ENCODE measurements at places on chromosomes 13 and 19.

GRCh38 chr19:33306853-33307792 lies 4.8 kb upstream of the CEBPA start:
- no peak for DNase-seq

DNA sequence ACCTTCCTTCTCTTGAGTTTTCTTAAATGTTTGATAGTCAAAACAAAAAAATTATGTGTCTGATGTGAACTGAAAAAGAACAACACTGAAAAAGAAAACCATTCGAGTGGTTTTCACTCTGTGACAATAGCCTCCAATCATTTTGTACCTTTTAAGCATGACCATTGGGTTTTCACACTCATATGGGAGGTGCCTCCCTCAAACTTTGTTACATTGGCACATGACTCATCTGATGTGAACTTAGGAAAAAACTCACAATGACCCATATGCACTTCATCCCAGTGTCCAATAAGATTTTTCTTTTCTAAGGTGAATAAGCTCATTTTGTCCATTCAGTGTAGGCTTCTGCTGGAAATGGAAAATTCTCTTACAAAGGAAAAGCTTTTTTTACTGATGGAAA lies 66.6 kb upstream of the XPO4 start:
- no peak for DNase-seq

GRCh38 chr19:8459520-8460270 lies 14.9 kb downstream of the HNRNPM start:
- no peak for DNase-seq

DNA sequence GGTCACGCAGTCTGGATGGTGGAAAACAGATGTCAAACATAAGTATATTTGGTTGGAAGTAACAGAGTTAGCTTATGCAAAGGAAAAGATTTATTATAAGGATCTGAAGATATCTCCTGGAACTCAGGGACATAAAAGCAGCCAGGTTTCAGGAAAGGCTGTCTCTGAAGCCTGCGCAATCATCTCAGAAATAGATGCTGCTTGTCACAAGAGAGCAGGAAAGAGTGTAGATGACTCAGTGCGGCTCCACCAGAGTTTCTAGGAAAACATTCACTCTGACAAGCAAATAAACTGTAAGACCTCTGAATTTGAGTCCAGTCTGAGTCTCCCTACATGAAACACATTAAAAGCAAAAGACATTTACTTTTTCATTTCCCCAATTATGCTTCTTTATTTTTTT lies 220.4 kb upstream of the HTR2A start:
- peak; percentile 17 for DNase-seq

DNA sequence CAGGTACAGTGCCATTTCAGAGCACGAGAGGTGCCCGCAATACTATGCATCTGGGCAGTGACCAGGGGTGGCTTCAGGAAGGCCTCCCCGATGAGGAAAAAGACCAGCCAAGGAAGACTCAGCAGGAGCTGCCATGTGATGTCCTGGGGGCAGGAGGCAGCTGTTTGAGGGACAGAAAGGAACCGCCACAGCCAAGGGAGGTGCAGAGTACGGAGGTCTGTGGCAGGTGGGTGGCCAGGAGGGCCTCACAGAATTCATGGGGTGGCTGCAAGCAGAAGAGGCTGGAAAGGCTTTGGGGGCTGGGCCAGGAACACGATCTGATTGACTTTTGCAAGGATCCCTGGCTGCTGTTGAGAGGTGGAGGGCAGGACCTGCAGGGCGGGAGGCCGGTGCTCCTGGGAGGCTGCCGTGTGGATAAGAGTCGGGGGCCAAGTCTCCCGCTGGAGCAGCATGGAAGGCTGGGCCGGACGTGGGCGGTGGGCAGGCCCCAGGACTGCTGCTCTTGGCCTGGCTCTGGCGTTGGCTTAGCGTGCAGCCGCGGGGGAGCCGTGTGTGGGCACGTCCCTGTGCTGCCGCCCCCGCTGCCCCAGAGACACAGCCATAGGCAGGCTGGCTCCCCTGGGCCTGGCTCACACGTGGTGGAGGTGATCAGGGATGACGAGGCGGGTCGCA lies 29.1 kb downstream of the CEBPA start:
- no peak for DNase-seq

- no peak for DNase-seq
Measured at GRCh38 chr13:45490068-45490467, 25.3 kb downstream of the COG3 start.

- no peak for DNase-seq
Measured at GRCh38 chr19:18435178-18435841, 2.6 kb downstream of the ISYNA1 start.

DNA sequence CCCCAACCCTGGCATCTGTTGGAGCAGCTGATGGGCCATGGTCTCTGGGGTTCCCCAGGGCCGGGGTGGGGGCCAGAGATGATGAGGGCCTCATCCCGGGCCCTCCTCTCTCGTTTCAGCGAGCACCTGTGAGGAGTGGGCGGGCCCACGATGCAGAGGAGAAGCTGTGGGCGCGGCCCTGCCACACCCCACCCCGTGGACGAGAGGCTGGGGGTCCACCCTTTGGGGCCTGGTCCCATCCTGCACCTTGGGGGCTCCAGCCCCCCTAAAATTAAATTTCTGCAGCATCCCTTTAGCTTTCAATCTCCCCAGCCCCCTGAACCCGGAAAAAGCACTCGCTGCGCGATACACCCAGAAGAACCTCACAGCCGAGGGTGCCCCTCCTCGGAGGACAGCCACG lies 5.6 kb downstream of the HMG20B start:
- DNase-seq, result no peak

GRCh38 chr13:112060282-112060830 lies 6.6 kb upstream of the SOX1 start:
- no peak for DNase-seq

- no peak for DNase-seq
Measured at GRCh38 chr13:73479351-73479750, 420.5 kb downstream of the KLF5 start.

DNA sequence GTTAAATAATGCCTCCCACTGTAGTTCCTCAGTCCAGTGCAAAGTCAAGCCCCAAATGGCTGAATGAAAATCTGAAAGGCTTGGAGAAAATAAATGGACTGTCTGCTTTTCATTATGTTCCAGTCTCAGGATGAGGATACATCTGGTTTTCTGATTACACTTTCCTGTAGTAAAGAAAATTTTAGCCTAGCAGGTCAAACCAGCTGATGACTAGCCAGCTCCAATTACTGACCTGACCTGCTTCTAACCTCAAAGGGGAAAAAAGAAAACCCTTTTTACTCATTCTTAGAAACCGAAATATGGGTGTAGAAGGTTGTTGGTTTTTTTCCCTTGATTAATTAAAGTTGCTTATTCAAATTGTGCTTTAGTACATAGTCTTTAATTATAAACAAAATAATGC lies 418.4 kb downstream of the EFNB2 start:
- DNase-seq, result peak; percentile 40

DNA sequence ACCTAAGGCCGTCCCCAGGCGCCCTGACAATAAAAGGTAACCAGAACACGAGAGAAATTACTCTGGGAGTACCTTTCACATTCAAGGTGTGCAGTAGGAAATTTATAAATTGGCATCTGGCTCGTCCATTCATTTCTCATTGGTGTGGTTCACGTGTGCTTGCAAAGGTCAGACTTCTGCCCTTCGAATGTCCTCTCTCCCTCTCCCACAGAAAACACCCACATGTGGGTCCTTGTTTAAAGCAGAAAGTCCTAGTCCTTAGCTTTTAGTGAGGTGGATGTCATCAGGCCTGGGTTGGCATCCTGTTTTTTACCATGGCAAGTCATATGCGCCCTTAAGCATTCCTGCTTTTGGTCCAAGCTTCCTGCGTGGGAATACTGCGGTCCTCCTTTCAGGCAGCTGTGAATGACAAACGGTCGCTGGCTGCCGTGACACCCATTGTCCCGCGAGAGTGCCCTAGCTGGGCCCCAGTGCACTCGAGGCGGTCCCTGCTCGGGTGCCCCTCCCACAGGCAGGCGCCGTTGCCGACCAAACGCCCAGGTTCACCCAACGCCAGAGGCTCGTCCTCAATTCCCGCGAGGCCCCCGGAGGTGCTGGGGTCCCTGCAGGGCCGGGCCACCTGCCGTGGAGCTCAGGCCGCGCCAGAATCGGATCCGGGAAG lies at the start of gene NUDT19:
TSS of gene NUDT19 (plus strand) at position 531 of the 661 bp plus-strand sequence. CDS start 140 bp downstream, outside the sequence.
- DNase-seq, result no peak

DNA sequence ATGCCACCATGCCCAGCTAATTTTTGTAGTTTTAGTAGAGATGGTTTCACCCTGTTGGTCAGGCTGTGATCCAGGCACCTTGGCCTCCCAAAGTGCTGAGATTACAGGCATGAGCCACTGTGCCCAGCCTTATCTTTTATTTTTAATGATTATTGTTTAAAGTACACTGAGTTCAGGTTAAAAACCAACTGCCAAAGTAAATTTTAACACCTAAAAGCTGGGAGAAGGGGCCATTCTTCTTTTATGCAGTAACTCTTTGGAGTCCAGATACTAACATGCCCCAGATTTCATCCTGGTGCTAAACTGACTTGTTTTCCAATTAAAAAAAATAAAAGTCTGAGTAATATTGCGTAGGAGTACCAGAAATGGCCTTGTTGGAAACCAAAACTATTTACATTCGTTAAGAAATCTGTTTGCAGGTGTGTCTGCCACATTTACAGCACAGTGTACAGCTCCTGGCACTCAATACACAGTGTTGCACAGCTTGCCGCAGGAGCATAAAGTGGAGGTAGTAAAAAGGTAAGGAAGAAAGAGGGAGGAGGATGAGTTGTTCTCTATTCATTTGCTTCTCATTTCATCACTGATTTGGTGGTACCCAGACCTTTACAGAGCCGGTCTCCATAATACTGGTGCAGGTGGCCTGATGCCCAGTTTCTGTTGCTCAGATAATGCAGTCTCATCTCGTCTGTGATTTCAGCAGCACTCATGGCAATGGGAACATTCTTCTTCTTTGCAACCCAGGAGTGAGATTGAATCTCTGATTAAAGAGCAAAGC lies 108.9 kb downstream of the PCCA start:
- DNase-seq, result no peak

DNA sequence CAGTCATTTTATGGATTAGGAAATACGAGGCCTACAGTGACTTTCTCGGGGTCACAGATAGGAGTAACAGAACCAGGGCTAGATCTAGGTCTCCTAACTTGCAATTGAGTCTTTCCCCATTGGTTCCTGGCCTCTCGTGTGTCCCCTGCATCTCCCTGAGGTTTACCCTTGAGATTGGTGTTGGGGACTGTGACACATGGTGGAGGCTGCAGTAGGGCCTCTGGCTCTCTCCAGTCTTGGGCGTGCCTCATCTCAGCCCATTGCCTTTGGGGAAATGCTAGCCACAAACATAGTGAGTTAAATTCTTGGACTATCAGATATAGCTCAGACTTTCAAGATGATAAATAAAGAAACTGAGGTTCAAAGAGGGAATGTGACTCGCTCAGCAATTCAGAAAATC lies 212.1 kb downstream of the KCNRG start:
- no peak for DNase-seq

DNA sequence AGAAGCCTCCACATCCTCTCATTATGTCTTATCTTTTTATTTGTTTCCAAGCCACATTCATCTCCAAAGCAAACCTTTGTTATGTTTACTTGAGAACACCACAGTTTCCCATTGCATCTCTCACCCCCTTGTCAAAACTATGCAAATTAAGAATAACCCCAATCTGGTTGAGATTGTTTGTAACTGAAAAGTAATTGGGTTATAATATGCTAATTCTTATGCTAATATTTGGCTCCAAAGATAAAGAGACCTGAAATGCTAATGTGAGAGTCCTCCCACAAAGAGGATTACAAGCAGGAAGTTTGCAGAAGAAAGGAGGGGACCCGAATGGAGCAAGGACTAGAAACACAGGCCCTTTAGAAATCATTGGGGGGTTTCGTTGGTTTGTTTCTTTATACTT lies 92.9 kb upstream of the UBL3 start:
- no peak for DNase-seq

DNA sequence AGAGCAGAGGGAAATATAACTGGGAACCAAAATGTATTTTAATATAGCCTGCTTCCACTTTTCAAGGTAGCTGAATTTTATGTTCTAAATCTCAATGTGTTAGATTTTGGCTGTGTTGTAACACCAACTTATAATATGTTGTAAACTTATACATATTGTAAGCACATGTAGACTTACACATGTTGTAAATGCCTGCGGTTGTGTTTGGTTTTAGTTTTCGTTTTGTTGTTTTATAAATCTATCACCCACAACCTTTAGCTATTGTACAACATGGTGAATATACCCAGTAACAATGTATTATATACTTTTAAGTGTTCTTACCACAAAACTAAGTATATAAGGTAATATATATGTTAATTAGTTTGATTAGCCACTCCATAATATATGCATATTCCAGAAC lies 15.6 kb downstream of the KCTD4 start:
- DNase-seq, result no peak

- DNase-seq, result no peak
Measured at GRCh38 chr13:78182813-78183212, 264.2 kb upstream of the EDNRB start.

DNA sequence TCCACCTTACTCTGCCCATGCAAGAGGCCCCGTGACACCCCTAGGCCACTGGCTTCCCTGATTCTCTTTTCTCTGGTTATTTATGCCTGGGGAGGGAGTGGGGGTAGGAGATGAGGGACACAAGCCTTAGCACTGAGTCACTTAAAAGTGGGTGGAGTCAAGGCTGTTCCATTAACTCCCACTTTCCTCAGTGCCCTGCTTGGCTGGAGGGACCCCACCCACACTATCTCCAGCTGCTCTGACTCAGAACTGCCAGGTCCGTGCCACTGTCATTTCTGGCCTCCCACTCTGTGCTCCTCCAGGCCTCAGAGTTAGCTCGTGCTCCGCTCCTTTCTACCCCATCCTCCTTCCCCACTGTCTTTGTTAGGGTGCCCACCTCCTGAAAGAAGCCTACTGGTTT lies 113.4 kb upstream of the UQCRFS1 start:
- no peak for DNase-seq

GRCh38 chr19:7833225-7834099 lies 3.4 kb downstream of the EVI5L start:
- DNase-seq, result no peak

GRCh38 chr19:19279062-19279612 lies 6.0 kb upstream of the TM6SF2 start:
- no peak for DNase-seq

DNA sequence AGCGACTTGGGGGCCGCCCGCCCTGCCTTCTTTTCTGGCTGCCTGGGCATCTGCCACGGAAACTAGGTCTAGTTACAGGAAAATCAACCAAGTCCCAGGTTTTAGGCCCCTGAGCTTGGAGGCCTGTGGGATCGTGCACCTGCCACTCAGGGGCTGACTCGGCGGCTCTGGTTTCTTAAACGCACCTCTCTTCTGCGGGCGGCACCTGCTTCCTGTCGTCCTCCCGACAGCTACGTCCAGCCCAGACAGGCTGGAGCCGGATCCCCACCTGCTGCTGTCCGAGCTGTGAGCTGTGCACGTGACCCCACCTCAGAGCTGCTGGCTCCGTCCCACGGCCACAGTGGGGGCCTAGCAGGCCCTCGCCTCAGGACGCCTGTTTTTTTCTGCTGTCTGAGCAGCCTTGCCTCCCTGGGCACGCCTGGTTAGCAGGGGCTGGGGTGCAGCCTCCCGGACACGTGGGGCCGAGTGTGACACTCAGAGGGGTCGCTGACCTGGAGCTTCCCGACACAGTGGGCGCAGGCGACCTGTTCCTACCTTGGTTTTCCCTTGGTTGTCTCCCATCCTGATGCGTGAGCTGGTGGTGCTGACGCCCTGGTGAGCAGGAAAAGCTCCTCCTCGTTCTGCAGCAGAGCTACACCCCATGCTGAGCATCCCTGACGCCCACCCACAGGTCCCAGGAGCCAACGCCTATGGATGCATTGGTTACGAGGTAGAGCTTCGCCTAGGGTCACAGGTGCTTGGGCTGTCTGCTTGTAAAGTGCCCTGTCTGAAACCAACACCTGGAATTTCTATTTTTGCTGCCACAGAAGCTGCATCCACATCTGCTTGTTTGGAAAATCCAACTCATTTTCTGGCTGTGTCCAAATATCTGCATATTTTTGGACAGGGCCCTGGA lies 17.5 kb downstream of the TMEM255B start:
- no peak for DNase-seq

GRCh38 chr13:97938706-97939475 lies 14.6 kb upstream of the IPO5 start:
- no peak for DNase-seq
